ENCODE measurements at places on chromosomes 5 and 9.

- DNase-seq, result no peak
- H3K27me3 ChIP-seq, result no peaks in the 10 kb centered on the region
- H3K36me3 ChIP-seq, result no peaks in the 10 kb centered on the region
- no peak overlapping the region for H3K27ac ChIP-seq
- H3K4me3 ChIP-seq, result no peak overlapping the region
Measured at GRCh38 chr5:158514986-158515359, 584.7 kb downstream of the EBF1 start.

GRCh38 chr9:106082621-106083020, 388.3 kb downstream of the TMEM38B start:
- H3K27ac ChIP-seq, result no peak overlapping the region
- no peaks in the 10 kb centered on the region for H3K36me3 ChIP-seq
- H3K4me1 ChIP-seq, result peaks cover 5% of the 10 kb centered on the region
- no peaks in the 10 kb centered on the region for H3K27me3 ChIP-seq
- DNase-seq, result no peak

DNA sequence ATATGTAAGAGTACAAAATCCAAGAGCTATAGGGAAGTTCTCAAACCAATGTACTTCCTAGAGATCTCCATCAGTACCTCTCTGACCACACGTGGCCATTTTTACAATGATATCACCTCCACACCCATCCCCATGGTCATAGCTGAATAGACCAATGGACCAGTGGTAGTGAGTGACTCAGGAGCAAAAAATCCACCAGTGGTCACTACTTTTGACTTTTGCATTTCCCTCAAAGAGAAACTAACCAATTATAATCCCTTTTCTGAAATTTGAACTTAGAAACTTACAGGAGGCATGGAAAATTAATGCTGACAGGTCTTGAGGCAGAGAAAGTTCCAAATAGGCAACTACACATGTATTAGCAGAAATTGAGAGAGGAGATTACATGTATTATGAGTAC, 238.4 kb downstream of the TRPM3 start:
- H3K4me3 ChIP-seq, result no peak overlapping the region
- no peaks in the 10 kb centered on the region for H3K36me3 ChIP-seq
- DNase-seq, result no peak
- H3K27me3 ChIP-seq, result no peaks in the 10 kb centered on the region

DNA sequence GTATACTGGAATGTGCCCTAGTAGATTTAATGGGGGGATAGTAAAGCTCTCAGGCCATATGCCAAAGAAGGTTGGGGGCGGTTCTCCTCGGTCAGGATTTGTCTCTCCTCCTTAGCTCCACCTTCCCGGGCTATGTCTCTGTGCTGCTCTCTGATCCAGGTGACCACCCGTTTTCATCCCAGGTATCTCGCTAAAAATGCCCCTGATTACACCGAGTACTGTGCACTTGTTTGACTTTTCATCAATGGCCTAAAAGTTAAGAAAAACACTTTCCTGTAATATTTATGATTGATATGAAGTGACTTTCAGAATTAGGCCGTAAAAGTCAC, 724 bp downstream of the NDUFS6 start:
- H3K4me3 ChIP-seq, result peak overlapping the region; percentile 97
- H3K36me3 ChIP-seq, result no peaks in the 10 kb centered on the region
- H3K27ac ChIP-seq, result peak overlapping the region; percentile 88
- H3K4me1 ChIP-seq, result peaks cover 12% of the 10 kb centered on the region
- DNase-seq, result peak; percentile 37
- H3K27me3 ChIP-seq, result no peaks in the 10 kb centered on the region

GRCh38 chr5:30390095-30390494, 803.4 kb upstream of the CDH6 start:
- no peaks in the 10 kb centered on the region for H3K4me1 ChIP-seq
- peak; percentile 39 for DNase-seq
- H3K27ac ChIP-seq, result no peak overlapping the region
- H3K27me3 ChIP-seq, result no peaks in the 10 kb centered on the region
- no peaks in the 10 kb centered on the region for H3K36me3 ChIP-seq

DNA sequence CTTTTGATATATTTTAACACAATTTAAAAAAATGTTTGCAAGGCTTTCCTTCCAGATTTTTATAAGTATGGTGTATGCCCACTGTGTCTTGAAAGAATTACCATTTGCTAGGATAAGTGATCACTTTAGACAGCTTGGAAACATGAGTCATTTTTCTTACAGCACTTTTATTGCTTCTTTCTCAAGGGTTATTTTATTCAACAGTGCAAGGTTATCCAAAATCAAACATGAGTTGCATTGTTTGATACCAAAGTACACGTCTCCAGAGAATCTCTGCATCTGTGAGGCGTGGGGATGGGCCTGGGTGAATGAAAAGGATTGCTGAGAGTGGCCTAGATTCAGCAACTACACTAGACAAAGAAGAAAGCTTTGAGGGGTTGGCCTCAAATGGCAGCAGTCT, 329.6 kb downstream of the ADAMTS6 start:
- H3K27ac ChIP-seq, result no peak overlapping the region
- no peaks in the 10 kb centered on the region for H3K36me3 ChIP-seq
- no peaks in the 10 kb centered on the region for H3K4me1 ChIP-seq
- no peaks in the 10 kb centered on the region for H3K27me3 ChIP-seq

GRCh38 chr9:130209422-130209821, 37.2 kb downstream of the NCS1 start:
- no peaks in the 10 kb centered on the region for H3K4me1 ChIP-seq
- H3K4me3 ChIP-seq, result no peak overlapping the region
- no peaks in the 10 kb centered on the region for H3K36me3 ChIP-seq

DNA sequence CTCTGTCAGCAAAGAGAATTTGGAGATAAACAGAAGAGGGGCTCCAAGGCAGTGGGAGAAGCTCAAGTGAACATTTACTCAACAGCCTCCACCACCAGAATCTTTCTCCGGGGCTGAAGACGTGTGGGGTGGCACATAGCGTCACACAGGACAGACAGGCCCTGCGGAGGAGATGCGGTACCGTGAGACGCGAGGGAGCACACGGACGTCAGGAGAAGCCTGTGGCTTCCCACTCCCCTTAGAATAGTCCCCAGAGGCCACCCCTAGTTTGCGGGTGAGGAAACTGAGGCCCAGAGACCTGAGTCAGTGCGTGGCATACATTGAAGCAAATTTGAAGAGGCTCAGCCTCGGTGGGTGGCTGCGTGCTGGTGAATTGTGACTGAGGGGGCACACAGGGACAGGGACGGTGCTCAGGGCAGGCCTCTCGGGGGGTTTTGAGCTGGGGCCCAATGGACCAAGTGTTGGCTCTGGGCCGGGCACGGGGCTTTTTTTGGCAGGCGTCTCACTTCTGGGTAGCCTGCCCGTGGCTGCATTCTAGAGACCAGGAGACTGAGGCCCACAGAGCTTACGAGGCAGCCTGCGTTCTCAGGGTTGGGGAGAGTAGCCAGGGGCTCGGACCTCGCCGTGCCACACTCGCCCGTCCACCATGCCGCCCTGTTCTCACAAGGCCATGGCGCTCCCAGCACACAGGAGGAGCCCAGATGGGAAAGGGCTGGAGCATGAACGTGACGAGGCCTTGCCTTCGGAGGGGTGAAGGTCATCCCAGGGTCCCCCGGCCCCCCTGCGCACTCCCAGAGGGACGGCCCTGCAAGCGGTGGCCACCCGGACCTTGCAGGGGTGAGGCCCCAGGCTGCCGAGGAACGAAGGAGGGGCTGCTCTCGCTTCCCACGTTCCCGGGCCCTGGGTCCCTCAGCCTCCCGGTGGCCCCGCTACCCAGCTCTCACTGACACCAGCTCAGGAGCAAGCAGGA, 220.6 kb downstream of the C9orf50 start:
- H3K4me1 ChIP-seq, result no peaks in the 10 kb centered on the region
- no peak overlapping the region for H3K4me3 ChIP-seq
- no peaks in the 10 kb centered on the region for H3K27me3 ChIP-seq
- H3K36me3 ChIP-seq, result no peaks in the 10 kb centered on the region

- H3K27ac ChIP-seq, result peak overlapping the region; percentile 34
- H3K4me1 ChIP-seq, result no peaks in the 10 kb centered on the region
- DNase-seq, result no peak
- H3K27me3 ChIP-seq, result no peaks in the 10 kb centered on the region
- H3K4me3 ChIP-seq, result no peak overlapping the region
Measured at GRCh38 chr5:52840277-52841050, 52.7 kb downstream of the ITGA1 start.

- no peaks in the 10 kb centered on the region for H3K27me3 ChIP-seq
- H3K27ac ChIP-seq, result no peak overlapping the region
- no peaks in the 10 kb centered on the region for H3K36me3 ChIP-seq
- no peak for DNase-seq
Measured at GRCh38 chr5:66742083-66742895, 146.1 kb downstream of the MAST4 start.

GRCh38 chr5:148469501-148469935, 85.8 kb downstream of the FBXO38 start:
- no peak overlapping the region for H3K4me3 ChIP-seq
- no peaks in the 10 kb centered on the region for H3K27me3 ChIP-seq
- DNase-seq, result no peak
- H3K4me1 ChIP-seq, result no peaks in the 10 kb centered on the region
- no peak overlapping the region for H3K27ac ChIP-seq
- H3K36me3 ChIP-seq, result no peaks in the 10 kb centered on the region

GRCh38 chr5:13878357-13878756, 66.1 kb downstream of the DNAH5 start:
- H3K4me1 ChIP-seq, result no peaks in the 10 kb centered on the region
- H3K36me3 ChIP-seq, result no peaks in the 10 kb centered on the region
- no peak overlapping the region for H3K4me3 ChIP-seq
